ENCODE measurements at places on chromosomes 6 and 20.

GRCh38 chr20:56043227-56043626 is 37.9 kb upstream of the CBLN4 start:
- no peaks in the 10 kb centered on the region for H3K36me3 ChIP-seq
- H3K27me3 ChIP-seq: no peaks in the 10 kb centered on the region
- H3K27ac ChIP-seq: no peak overlapping the region
- no peak overlapping the region for H3K4me3 ChIP-seq

GRCh38 chr6:40960742-40961430 is 78.1 kb downstream of the UNC5CL start:
- H3K4me1 ChIP-seq: peaks cover 7% of the 10 kb centered on the region
- H3K27ac ChIP-seq: no peak overlapping the region
- no peaks in the 10 kb centered on the region for H3K36me3 ChIP-seq
- no peaks in the 10 kb centered on the region for H3K27me3 ChIP-seq

GRCh38 chr6:93728150-93728549 is 308.8 kb upstream of the EPHA7 start:
- H3K4me3 ChIP-seq: no peak overlapping the region
- no peak for DNase-seq
- no peak overlapping the region for H3K27ac ChIP-seq

GRCh38 chr6:29561606-29562181 is 2.2 kb upstream of the UBD start:
- no peak overlapping the region for H3K4me3 ChIP-seq
- no peaks in the 10 kb centered on the region for H3K36me3 ChIP-seq
- peaks cover 51% of the 10 kb centered on the region for H3K27me3 ChIP-seq
- H3K27ac ChIP-seq: peak overlapping the region; percentile 43
- peaks cover 14% of the 10 kb centered on the region for H3K4me1 ChIP-seq

- no peak overlapping the region for H3K4me3 ChIP-seq
- no peak overlapping the region for H3K27ac ChIP-seq
- no peaks in the 10 kb centered on the region for H3K36me3 ChIP-seq
- H3K27me3 ChIP-seq: peaks cover 2% of the 10 kb centered on the region
These were observed 207.0 kb downstream of the TBXT start for GRCh38 chr6:165960695-165961094.

- H3K4me1 ChIP-seq: no peaks in the 10 kb centered on the region
- no peak overlapping the region for H3K27ac ChIP-seq
- H3K27me3 ChIP-seq: peaks cover 6% of the 10 kb centered on the region
- no peak for DNase-seq
These were observed 232.8 kb downstream of the THBS2 start for GRCh38 chr6:169020821-169021220.

GRCh38 chr6:135258970-135259369 is 77.9 kb downstream of the MYB start:
- no peaks in the 10 kb centered on the region for H3K36me3 ChIP-seq
- no peaks in the 10 kb centered on the region for H3K27me3 ChIP-seq
- no peaks in the 10 kb centered on the region for H3K4me1 ChIP-seq
- DNase-seq: no peak
- no peak overlapping the region for H3K27ac ChIP-seq
- no peak overlapping the region for H3K4me3 ChIP-seq

- H3K4me3 ChIP-seq: no peak overlapping the region
- H3K27ac ChIP-seq: no peak overlapping the region
- peaks cover 2% of the 10 kb centered on the region for H3K27me3 ChIP-seq
- DNase-seq: no peak
- H3K36me3 ChIP-seq: no peaks in the 10 kb centered on the region
- H3K4me1 ChIP-seq: no peaks in the 10 kb centered on the region
These were observed 75.8 kb downstream of the PERP start for GRCh38 chr6:138031417-138031816.

DNA sequence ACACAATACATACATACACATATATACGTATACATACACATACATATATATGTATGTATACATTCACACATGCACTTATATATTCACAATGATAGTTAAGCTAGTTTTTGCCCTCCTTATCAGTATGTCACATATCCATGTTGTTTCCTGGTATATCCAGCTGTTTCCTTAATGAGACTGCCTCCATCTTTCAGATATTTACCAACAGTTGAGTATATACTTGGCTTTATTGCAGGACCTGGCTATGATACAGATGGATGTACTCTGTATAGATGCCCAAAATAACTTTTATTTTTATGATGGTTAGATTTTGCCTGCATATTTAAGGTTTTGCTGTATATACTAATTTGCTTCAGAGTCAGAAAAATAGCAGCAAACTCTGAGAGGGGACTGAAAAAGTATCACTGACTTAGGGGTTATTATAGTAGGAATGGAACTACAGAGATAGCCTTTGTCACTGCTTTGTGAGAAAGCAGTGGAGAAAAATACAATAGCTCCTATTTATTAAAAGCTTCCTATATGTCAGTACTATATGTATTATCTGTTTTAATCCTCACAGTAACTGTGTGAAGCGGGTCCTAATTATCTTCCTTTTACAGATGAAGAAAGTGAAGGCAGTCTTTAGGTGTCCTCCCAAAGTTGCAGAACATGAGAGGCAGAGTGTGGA is 35.5 kb downstream of the CARMIL1 start:
- no peak overlapping the region for H3K4me3 ChIP-seq
- no peak for DNase-seq
- H3K27me3 ChIP-seq: no peaks in the 10 kb centered on the region

- H3K4me1 ChIP-seq: peaks cover 20% of the 10 kb centered on the region
- DNase-seq: no peak
- no peak overlapping the region for H3K27ac ChIP-seq
- H3K4me3 ChIP-seq: no peak overlapping the region
- no peaks in the 10 kb centered on the region for H3K27me3 ChIP-seq
- H3K36me3 ChIP-seq: peaks cover 4% of the 10 kb centered on the region
These were observed 99.2 kb downstream of the QKI start for GRCh38 chr6:163513570-163514166.

GRCh38 chr20:54152227-54153040 is 21.4 kb downstream of the CYP24A1 start:
- peaks cover 2% of the 10 kb centered on the region for H3K27me3 ChIP-seq
- no peak overlapping the region for H3K27ac ChIP-seq
- H3K36me3 ChIP-seq: no peaks in the 10 kb centered on the region
- DNase-seq: no peak

GRCh38 chr6:74597266-74597665 is 608.6 kb downstream of the COL12A1 start:
- no peaks in the 10 kb centered on the region for H3K4me1 ChIP-seq
- H3K27me3 ChIP-seq: no peaks in the 10 kb centered on the region
- no peak for DNase-seq
- no peak overlapping the region for H3K4me3 ChIP-seq

- H3K27me3 ChIP-seq: no peaks in the 10 kb centered on the region
- H3K4me1 ChIP-seq: no peaks in the 10 kb centered on the region
- H3K27ac ChIP-seq: no peak overlapping the region
- no peaks in the 10 kb centered on the region for H3K36me3 ChIP-seq
These were observed 1092.0 kb upstream of the MAP3K7 start for GRCh38 chr6:91678679-91679446.

DNA sequence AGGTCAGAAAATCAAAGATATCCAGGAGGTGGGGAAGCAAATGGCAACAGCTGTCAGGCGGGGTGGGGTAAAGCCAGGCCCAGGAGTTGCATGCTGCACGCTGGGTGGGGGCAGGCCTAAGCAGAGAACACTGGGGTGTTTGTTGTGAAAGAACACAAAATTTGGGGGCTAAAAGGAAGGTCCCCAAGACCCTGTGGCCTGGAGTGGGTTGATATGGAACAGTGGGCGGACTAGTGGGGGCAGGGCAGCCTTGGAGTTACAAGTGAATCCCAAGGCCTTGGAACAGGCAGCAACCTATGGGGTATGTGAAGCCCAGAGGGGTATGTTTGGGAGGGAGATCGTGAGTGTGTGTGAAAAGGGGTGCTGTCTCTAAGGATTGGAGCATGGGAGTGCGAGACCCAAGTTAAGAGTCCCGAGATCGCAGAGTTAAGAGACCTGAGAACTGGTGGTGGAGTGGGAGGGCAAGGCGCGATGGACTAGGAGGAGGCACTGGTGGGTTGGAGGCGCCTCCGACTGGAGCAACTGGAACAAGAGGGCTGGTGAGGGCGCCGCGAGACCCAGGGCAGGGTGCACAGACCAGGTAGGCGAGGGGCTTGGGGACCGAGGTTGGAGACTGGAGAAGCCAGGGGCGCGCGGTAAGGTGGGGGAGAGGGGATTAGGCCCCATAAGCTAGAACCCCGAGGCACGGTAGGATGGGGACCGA is 658 bp downstream of the CUL7 start:
- no peaks in the 10 kb centered on the region for H3K27me3 ChIP-seq
- peak; percentile 43 for DNase-seq
- H3K4me3 ChIP-seq: peak overlapping the region; percentile 93
- H3K4me1 ChIP-seq: peaks cover 37% of the 10 kb centered on the region
- H3K27ac ChIP-seq: peak overlapping the region; percentile 96
- H3K36me3 ChIP-seq: peaks cover 38% of the 10 kb centered on the region

DNA sequence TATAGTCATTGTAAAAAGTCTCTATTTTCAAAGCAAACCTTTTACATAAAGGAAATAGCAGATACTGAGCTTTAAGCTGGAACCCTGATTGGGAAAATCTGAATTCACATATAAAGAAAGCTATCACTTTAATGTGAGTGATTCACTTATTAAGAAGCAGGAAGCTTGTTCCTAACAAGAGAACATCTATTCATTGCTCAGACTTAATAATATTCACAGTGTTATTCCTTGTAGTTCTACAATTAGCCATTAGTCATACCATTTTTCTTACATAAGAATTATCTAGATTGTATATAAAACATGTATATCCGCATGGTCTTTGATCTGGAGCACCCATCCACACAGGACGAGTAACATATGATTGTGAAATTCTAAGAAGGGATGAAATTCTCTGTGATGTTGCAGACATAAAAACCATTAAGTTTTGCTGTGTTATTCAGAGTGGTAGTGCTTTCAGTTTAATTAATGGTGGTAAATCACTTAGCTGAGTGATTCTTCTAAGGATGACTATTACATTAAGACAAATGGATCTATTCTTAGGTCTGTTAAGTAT is 71.1 kb upstream of the FOXQ1 start:
- H3K27me3 ChIP-seq: peaks cover 7% of the 10 kb centered on the region
- H3K4me1 ChIP-seq: no peaks in the 10 kb centered on the region
- no peak for DNase-seq
- no peak overlapping the region for H3K27ac ChIP-seq
- no peak overlapping the region for H3K4me3 ChIP-seq
- no peaks in the 10 kb centered on the region for H3K36me3 ChIP-seq

DNA sequence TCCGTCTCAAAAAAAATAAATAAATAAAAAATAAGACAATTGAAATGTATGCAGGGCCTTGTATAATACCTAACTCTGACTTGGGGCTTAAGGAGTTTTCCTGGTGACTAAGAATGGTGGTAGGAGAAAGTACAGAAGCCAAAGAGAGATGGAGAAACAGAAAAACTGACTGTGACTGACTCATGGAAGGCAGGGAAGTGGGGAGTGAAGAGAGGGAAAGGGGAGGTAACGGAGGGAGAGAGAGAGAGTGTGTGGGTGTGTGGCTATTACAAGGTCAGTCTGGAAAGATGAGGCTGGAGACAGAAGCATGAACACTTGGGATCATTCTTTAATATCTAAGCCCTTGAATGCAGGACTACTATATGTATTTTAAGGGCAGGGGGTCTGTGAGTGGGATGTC is 38.5 kb downstream of the SNRNP48 start:
- no peak for DNase-seq
- H3K36me3 ChIP-seq: no peaks in the 10 kb centered on the region
- no peak overlapping the region for H3K4me3 ChIP-seq
- peaks cover 6% of the 10 kb centered on the region for H3K27me3 ChIP-seq
- no peak overlapping the region for H3K27ac ChIP-seq
- no peaks in the 10 kb centered on the region for H3K4me1 ChIP-seq

- H3K27ac ChIP-seq: peak overlapping the region; percentile 92
- peak overlapping the region; percentile 4 for H3K4me3 ChIP-seq
- no peak for DNase-seq
- H3K4me1 ChIP-seq: peaks cover 95% of the 10 kb centered on the region
- H3K36me3 ChIP-seq: peaks cover 74% of the 10 kb centered on the region
- H3K27me3 ChIP-seq: no peaks in the 10 kb centered on the region
These were observed 46.5 kb downstream of the NFATC2 start for GRCh38 chr20:51495921-51496545.

- DNase-seq: no peak
- no peak overlapping the region for H3K27ac ChIP-seq
- no peaks in the 10 kb centered on the region for H3K36me3 ChIP-seq
These were observed 3.2 kb downstream of the DEFB125 start for GRCh38 chr20:90651-91050.

GRCh38 chr20:15834857-15835256 is 738.4 kb downstream of the KIF16B start:
- H3K4me1 ChIP-seq: no peaks in the 10 kb centered on the region

GRCh38 chr6:80335121-80335531 is 228.7 kb downstream of the BCKDHB start:
- H3K4me1 ChIP-seq: no peaks in the 10 kb centered on the region
- H3K27me3 ChIP-seq: no peaks in the 10 kb centered on the region
- H3K27ac ChIP-seq: no peak overlapping the region

DNA sequence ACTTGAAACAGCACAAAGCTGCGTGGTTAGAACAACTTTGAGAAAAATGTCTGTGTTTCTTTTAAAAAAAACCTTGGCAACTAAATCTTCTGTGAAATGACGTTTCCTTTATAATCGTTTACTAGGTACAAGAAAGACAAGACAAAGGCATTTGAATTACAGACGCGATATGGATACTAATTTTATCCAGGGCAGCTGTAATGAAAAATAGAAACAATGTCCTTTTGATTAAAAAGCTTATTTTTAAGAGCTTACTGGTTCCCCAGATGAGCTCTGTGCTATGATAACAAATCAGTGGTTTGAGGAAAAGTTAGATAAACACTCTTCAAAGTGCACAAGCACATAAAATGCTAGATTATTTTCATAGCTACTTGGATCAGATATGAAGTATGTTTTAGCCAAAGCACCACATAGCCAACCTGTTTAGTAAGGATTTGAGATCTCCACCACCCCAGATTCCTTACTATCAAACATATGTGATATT is 1.6 kb upstream of the SYNCRIP start:
- DNase-seq: no peak
- peaks cover 33% of the 10 kb centered on the region for H3K36me3 ChIP-seq
- peak overlapping the region; percentile 71 for H3K4me3 ChIP-seq

DNA sequence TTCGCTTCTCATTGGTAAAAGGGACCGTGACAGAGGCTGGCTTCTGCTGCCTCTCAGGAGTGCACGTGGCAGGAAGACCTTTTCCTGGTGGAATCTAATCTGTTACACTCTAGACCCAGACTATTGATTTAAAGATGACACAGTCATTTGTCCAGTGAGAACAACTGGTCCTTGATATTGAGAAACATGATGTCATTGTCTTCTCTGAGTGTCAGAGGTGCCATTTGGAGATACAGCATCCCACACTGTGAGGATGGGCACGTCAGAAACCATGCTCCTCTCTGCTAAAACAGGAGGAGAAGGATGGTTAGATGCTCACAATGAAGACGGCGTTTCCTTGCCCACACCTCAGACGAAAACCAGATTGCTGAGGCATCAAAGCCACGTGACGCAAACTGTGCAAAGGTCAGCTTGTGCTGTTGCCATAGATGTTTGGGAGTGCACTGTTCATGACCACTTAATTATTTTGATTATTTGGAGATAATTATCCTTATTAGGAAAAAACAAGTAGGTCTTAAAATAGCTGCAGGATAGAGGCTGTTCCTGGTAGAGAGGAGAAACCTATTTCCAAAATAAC is 169.0 kb downstream of the SMOC2 start:
- DNase-seq: no peak
- H3K36me3 ChIP-seq: no peaks in the 10 kb centered on the region
- no peak overlapping the region for H3K27ac ChIP-seq

GRCh38 chr6:26660000-26660361 is 435 bp upstream of the ZNF322 start:
- H3K4me3 ChIP-seq: peak overlapping the region; percentile 75
- H3K36me3 ChIP-seq: peaks cover 19% of the 10 kb centered on the region
- DNase-seq: peak; percentile 21
- H3K27me3 ChIP-seq: peaks cover 24% of the 10 kb centered on the region
- peaks cover 28% of the 10 kb centered on the region for H3K4me1 ChIP-seq
